ENCODE measurements at places on chromosomes 5 and 9.

GRCh38 chr9:32218100-32218767, 166.2 kb upstream of the ACO1 start:
- H3K4me1 ChIP-seq = no peaks in the 10 kb centered on the region
- no peak overlapping the region for H3K27ac ChIP-seq
- no peak for DNase-seq
- no peaks in the 10 kb centered on the region for H3K36me3 ChIP-seq

- no peak overlapping the region for H3K27ac ChIP-seq
- H3K4me1 ChIP-seq = no peaks in the 10 kb centered on the region
- H3K36me3 ChIP-seq = no peaks in the 10 kb centered on the region
- DNase-seq = no peak
Observed at GRCh38 chr9:93194641-93195040, 10.7 kb downstream of the WNK2 start.

DNA sequence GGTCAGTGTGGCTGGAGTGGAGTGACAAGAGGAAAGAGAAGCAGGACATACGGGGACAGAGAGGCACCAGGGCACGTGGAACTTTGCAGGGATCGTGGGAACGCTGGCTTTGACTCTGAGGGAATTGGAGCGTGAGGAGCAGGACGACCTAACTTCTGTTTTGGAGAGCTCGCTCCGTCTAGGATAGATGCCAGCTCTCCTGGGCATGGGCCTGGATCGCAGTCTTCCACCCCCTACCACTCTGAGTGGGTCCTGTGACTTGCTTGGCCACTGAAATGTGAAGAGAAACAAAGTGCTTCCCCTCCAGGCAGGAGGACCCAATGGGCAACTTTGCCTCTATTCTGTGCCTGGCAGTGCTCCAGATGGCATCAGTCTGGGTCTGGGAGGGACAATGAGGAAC, 8.7 kb upstream of the SH3PXD2B start:
- H3K36me3 ChIP-seq = no peaks in the 10 kb centered on the region
- no peak overlapping the region for H3K4me3 ChIP-seq
- H3K27ac ChIP-seq = no peak overlapping the region
- H3K27me3 ChIP-seq = peaks cover 6% of the 10 kb centered on the region

DNA sequence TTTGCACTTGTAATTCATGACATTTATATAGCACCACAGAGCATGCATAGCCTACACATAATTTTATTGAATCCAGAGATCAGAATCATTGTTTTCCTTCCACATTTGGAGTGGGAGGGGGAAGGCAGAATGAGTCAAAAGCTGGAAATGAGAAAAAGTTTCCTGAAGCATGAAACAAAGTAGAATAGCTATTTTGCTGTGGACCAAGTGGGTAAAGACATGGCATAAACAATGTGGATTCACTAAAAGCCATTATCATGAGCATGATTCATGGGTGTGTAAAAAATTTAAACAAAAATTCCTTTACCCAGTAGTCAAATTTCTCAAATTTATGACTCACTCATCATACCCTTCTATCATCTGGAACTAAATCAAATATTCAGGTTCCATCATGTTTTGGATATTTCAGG, 97.9 kb downstream of the YIPF5 start:
- no peaks in the 10 kb centered on the region for H3K27me3 ChIP-seq
- no peaks in the 10 kb centered on the region for H3K4me1 ChIP-seq
- DNase-seq = no peak
- H3K4me3 ChIP-seq = no peak overlapping the region

DNA sequence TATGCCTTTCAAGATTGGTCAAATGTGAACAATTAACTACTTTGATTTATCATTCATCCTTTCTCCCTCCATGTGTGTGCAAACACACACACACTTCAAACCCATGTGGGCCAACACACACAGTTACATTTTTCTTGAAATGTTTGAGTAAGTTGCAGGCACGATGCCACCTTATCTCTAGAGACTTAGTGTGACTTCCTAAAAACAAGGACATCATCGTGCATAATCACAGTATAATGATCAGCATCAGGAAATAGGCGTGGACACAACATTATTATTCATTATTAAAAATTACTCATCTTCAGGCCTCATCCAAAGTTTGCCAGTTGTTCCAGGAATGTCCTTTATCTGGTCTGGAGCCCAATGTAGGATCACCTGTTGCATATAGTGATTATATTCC, 209.5 kb downstream of the GNA14 start:
- H3K4me3 ChIP-seq = no peak overlapping the region
- no peak for DNase-seq
- no peaks in the 10 kb centered on the region for H3K36me3 ChIP-seq
- H3K4me1 ChIP-seq = peaks cover 3% of the 10 kb centered on the region
- H3K27ac ChIP-seq = no peak overlapping the region
- H3K27me3 ChIP-seq = peaks cover 2% of the 10 kb centered on the region

DNA sequence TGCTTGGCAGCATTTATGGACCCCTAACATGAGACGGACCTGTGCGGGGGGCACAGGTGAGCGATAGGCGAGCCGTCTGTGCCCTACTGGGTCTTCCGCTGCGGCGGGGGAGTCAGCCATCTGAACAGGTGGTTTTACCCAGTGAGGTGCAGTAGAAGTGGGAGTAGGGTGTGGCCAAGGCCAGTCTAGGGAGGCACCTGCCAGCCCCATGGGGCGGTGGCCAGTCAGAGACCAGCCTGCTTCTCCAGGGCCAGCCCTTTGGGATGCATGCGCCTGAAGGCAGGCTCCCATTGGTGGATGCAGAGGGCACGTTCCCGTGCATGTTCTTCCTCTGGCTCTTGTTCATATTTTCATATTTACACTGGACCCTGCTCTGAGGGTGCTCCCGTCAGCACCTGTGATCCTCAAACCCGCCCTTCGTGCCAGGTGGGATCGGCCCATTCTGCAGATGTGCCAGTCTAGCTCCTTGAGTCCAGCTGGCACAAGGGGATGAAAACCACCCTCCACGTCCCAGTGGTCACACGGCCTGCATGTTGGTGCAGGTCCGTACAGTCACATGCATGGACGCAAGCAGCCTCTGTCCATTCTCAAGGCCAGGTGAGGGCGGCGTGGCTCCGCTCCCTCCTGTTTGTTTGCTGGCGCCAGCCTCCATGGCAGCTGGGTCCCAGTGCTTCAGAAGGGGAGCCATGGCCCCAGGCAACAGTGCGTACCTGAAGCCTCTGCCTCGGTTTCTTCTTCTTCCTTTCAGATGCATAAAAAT, 9.0 kb downstream of the COL5A1 start:
- DNase-seq = no peak
- H3K4me3 ChIP-seq = no peak overlapping the region
- H3K27me3 ChIP-seq = no peaks in the 10 kb centered on the region
- no peaks in the 10 kb centered on the region for H3K36me3 ChIP-seq

GRCh38 chr5:99644822-99645221, 716.0 kb upstream of the CHD1 start:
- no peak overlapping the region for H3K27ac ChIP-seq
- H3K4me3 ChIP-seq = no peak overlapping the region
- H3K27me3 ChIP-seq = no peaks in the 10 kb centered on the region
- DNase-seq = no peak
- H3K4me1 ChIP-seq = no peaks in the 10 kb centered on the region

- H3K27me3 ChIP-seq = no peaks in the 10 kb centered on the region
- H3K4me1 ChIP-seq = peaks cover 21% of the 10 kb centered on the region
- H3K4me3 ChIP-seq = no peak overlapping the region
- no peak for DNase-seq
- H3K36me3 ChIP-seq = peaks cover 19% of the 10 kb centered on the region
Observed at GRCh38 chr9:126336736-126337325, 10.2 kb downstream of the MVB12B start.

Data from activated naive CD8-positive, alpha-beta T cell treated with anti-CD3 and anti-CD28 coated beads, Interleukin-2, amount 10 ng/mL, durations not matched to agents 7 days and 5 days (primary cell).